ENCODE measurements at places on chromosomes 12 and 14.

- no peak for DNase-seq
These were observed 37.8 kb upstream of the ATF7IP start for GRCh38 chr12:14327711-14328110.

GRCh38 chr12:66154776-66155175 lies 15.0 kb downstream of the TMBIM4 start:
- no peak for DNase-seq

GRCh38 chr12:26845984-26846383 lies 13.0 kb upstream of the ITPR2 start:
- no peak for DNase-seq

GRCh38 chr14:60510254-60510950 lies 1.5 kb downstream of the SIX6 start:
- no peak for DNase-seq

GRCh38 chr12:132713123-132713522 lies 2.5 kb downstream of the PGAM5 start:
- DNase-seq: no peak

DNA sequence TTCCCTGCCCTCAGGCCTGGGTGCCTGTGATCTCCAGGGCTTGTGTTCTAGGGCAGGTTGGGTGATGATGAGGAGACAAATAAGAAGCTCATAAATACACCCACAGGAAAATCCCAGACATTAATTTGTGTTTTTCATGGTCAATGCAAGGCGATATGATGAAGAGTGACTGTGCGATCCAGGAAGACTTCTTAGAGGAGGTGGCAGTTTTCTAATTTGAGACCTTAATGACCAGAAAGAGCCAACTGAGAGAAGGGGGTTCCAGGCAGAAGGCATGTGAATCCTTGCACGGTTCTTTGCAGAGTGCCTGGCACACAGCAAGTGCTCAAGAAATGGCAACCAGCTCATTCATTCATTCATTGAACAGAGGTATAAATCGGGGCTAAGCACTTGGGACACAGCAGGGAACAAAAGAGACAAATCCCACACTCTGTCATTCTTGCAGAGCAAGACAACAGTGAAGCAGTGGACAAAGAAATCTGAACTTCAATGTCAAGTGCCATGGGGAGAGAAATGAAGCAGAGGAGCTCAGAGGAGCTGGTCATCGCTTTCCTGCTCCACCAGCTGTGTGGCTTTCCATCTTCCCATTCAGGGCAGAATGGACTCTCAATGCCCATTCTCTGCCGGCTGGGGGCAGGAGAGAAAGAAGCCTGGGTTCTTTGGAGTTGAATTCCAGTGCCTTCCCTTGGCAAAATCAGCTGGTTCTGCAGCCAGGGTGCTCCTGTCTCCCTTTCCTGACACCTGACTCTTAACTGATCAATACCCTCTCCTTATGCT lies 128.3 kb downstream of the AACS start:
- no peak for DNase-seq
